ENCODE measurements at places on chromosomes 16 and 17.

- no peak for DNase-seq
Measured at GRCh38 chr16:78844682-78845081, 745.2 kb downstream of the WWOX start.

- DNase-seq, result no peak
Measured at GRCh38 chr17:76732734-76733617, 4.2 kb downstream of the SRSF2 start.

- no peak for DNase-seq
Measured at GRCh38 chr16:85695196-85696128, 6.7 kb upstream of the GINS2 start.

DNA sequence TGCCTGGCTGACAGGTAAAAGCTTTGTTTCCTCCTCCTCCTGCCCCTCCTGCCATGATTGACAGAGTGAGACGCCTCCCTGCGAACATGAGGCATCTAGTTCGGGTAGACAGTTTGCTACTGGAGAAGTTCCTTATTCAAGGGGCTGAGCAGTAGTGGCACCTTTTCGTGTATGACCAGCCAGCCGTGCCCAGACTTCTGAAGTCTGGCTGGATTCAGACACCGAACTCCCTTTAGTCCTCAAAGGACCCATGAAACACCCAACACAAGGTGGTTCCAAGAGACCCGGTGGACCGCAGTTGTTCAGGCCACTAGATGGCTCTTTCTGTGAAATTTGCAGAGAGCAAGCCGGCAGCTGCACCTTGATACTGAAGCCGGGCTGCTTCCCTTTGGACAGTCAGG, 192.8 kb downstream of the XYLT1 start:
- DNase-seq, result no peak

GRCh38 chr17:48228720-48229119, 121.2 kb downstream of the SNX11 start:
- DNase-seq, result no peak
